ENCODE measurements at places on chromosomes 5 and 9.

DNA sequence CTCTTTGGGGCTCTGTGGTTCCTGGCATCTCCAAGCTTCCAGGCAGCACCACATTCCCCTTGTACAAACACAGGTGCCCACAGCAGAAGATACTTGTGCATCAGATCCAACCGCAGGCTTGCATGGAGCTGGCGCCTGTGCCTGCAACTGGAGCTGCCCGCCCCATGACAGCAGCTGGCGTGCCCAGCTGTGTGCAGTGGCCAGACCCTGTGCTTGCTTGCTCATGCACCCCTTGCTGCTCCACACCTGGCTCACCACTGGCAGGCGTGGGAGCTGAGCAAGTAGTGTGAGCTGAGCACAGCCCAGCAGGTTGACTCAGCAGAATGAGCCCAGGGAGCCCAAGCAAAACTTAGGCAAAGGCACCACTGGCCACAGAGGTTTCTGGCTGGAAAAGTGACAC lies 84.4 kb upstream of the STARD4 start:
- DNase-seq, result no peak

DNA sequence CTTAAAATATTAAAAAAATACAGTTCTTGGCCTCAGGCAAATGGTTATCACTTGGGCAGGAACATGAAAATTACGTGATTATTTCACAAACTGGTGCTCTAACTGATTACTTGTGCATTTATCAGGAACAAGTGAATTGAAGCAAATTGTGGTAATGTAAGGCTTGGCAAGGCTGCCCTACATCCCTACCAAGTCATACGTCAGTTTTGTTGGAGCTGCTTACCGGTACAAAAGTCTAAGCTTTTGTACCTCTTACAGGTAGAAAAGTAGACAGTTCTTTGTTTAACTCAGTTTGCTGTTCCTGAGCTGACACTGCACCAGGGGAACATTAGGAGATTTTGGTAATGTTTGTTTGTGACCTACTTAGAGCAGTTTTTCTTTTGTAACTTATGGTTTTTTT lies 2.2 kb downstream of the G3BP1 start:
- no peak for DNase-seq

GRCh38 chr9:1871626-1872419 lies 143.3 kb upstream of the SMARCA2 start:
- no peak for DNase-seq

- no peak for DNase-seq
These were observed 36.5 kb upstream of the RASA1 start for GRCh38 chr5:87231037-87231808.

GRCh38 chr9:89021154-89021803 lies 30.0 kb downstream of the S1PR3 start:
- DNase-seq, result no peak

DNA sequence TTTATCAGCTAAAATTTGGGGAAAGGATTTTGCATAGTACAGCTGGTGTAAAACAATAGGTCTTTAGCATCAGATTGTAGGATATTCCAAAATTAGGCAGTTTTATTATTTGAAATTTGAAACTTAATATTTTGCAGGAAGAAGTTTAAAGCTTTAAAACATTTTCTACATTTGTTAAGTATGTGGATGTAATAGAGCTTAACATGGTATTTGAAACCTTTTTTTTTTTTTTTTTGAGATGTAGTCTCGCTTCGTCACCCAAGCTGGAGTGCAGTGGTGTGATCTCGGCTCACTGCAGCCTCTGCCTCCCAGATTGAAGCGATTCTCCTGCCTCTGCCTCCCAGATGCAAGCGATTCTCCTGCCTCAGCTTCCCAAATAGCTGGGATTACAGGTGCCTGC lies 2.9 kb downstream of the DENND4C start:
- DNase-seq, result no peak
